PC-3 (cell line): ENCODE measurements at places on chromosomes 7 and 10. TPM values are rescaled to one million over a fixed set of nuclear protein-coding genes. Genes with fewer than 3 reads are reported as not detected.

DNA sequence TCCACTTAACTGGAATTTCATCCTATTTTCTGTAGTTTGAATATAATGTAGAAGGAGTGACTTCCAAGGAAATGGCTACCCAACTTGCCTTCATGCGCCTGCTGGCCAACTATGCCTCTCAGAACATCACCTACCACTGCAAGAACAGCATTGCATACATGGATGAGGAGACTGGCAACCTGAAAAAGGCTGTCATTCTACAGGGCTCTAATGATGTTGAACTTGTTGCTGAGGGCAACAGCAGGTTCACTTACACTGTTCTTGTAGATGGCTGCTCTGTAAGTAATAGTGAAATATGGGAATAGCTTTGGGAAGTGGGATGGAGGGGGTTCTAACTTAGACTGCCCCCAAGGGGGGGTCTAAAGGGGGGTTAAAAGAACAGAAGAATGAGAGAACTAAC lies 34.5 kb downstream of the COL1A2 start:
- DNase-seq: no peak

GRCh38 chr7:151744656-151745638 lies 132.0 kb downstream of the PRKAG2 start:
- DNase-seq: peak; percentile 88

- DNase-seq: no peak
These were observed 30.6 kb upstream of the PARP12 start for GRCh38 chr7:140093375-140093774.

GRCh38 chr7:87565877-87566276 lies 34.8 kb downstream of the ABCB1 start:
- no peak for DNase-seq

- no peak for DNase-seq
These were observed 5.1 kb downstream of the FLNC start for GRCh38 chr7:128835231-128835751.

DNA sequence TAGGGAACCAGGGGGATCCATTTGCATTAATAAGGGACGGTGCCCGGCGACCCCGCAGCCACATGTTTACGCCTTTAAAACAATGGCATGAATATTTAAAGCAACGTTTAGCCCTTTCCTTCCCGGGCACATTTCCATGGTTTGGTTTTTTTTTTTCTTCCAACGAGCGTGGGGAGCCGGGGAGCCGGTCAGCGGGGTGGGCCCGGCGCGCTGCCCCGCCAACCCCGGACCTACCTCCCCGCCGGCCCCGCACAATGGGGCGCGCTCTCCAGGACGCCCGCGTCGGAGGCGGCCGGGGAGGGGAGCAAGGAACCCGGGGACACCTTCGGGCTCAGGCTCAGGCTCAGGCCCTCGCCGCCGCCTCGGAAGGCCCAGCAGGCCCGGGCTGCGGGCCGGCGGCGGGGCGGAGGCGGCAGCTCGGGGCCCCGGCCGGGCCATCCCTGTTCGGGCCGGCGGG lies 1.0 kb downstream of the SEPHS1 start:
- no peak for DNase-seq

DNA sequence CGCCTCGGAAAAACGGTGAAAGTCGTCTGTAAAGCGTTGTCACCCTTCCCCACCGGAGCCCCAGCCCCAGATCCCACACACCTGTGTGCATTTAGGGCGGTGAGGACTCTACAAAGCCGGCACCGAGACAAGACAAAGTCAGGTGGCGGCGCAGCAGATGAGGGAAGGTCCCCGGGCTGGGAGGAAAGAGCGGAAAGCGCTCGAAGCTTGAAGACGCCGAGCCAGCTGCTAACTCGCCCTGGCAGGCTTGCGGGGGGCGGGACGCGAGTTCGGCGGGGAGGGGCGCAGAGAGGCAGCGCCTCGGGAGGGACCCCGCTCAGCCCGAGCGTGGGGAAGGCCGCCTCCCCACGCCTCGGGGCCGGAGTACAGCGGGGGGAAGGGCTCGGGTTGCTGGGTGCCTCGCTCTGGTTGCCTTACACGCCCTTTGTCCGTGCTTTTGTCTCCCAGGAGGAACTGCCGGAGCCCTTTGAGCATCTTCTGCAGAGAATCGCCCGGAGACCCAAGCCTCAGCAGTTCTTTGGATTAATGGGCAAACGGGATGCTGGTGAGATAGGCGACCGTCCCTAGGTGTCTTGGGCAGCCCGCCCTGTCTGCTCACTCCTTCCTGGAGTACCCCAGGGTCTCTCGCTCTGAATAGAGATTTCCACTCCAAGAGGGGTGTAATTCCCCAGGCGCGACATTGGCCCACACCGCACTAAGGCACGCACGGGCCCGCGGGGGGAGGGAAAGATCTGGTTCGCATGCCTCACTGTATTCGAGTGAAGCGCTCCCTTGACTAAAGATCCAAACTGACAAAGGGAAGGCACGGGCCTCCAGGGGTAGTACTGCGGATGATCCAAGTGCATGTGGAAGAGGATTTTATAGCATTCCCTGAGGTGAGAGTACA lies 1.6 kb downstream of the TAC1 start:
- no peak for DNase-seq

GRCh38 chr7:157444843-157445135 lies 108.0 kb downstream of the DNAJB6 start:
- DNase-seq: no peak

- no peak for DNase-seq
These were observed 159.1 kb downstream of the SRPK2 start for GRCh38 chr7:105229641-105230040.

GRCh38 chr10:91816981-91817380 lies 18.8 kb downstream of the TNKS2 start:
- no peak for DNase-seq

GRCh38 chr7:131859147-131859821 lies 302.9 kb upstream of the PODXL start:
- DNase-seq: peak; percentile 77

DNA sequence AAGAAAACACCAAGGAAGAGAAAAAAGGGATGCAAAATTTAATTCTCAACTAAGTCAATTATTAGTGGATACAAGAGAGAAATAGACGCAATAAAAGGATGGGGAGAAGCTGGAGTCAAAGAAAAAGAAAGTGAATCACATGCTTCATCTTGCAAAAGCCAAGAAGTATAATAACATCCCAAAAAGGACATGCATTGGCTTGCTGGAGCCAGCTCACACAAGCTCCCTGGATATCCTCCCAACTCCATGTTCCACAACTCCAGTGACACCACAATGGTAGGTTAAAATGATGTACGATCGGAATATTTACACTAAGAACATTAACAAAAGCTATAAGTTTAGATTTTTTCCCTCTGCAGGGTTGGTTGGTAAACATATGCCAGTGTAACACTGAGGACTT lies 72.4 kb downstream of the MACC1 start:
- DNase-seq: no peak

GRCh38 chr7:68311958-68312357 lies 1286.3 kb upstream of the AUTS2 start:
- DNase-seq: no peak

Gene GPR37
- 10.5 and 14.3 TPM in 2 replicates for total RNA-seq

Gene PRKG1
- 6.3 and 7.4 TPM in 2 replicates for total RNA-seq

Gene SERPINE1
- total RNA-seq: 46.1 and 52.5 TPM in 2 replicates

Gene GALNT17
- not detected in 2 replicates for total RNA-seq

Gene FAM241B
- total RNA-seq: 37.5 and 45.4 TPM in 2 replicates

Gene ZNF467
- 4.1 and 6.3 TPM in 2 replicates for total RNA-seq

Gene AQP1
- total RNA-seq: 0.81 and 1.2 TPM in 2 replicates

Gene GET4
- 96.7 and 115 TPM in 2 replicates for total RNA-seq

Gene EBLN1
- not detected in 2 replicates for total RNA-seq

Gene PSTK
- 2.3 and 2.6 TPM in 2 replicates for total RNA-seq
